ENCODE measurements at places on chromosomes 7 and 10.
A peak's percentile ranks its signal among the peaks of the same experiment; 100 is the strongest.

DNA sequence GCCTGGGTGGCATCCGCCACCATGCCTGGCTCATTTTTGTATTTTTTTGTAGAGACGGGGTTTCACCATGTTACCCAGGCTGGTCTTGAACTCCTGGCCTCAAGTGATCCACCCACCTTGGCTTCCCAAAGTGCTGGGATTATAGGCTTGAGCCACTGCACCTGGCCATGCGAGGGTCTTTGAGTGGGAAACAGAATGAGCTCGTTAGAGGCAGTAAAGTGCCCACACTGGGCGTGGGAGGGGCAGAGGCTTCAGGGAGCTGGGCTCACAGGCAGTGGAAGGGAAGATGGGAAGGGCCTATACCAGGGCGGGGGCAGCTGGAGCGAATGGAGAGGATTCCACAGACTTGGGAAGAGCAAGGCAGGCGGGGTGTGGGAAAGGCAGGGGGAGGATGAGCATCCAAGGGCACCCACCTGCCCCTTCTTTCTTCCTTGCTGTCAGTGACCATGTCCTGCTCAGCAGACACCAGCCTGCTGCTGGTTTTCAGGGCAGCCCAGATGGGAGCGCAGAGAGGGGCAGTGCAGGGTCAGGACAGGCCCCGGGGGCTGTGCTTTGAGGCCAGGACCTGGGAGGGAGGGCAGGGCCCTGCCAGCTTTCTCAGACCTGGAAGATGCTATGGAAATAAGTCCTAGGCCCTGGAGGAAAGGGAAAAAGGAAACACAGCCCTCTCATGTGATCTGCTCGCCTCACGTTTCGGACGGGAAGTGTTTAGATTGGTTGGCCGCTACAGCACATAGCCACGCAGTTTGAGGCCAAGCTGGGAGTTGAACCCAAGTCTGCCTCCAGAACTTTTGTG lies 4.2 kb downstream of the FZD9 start:
- DNase-seq = no peak

DNA sequence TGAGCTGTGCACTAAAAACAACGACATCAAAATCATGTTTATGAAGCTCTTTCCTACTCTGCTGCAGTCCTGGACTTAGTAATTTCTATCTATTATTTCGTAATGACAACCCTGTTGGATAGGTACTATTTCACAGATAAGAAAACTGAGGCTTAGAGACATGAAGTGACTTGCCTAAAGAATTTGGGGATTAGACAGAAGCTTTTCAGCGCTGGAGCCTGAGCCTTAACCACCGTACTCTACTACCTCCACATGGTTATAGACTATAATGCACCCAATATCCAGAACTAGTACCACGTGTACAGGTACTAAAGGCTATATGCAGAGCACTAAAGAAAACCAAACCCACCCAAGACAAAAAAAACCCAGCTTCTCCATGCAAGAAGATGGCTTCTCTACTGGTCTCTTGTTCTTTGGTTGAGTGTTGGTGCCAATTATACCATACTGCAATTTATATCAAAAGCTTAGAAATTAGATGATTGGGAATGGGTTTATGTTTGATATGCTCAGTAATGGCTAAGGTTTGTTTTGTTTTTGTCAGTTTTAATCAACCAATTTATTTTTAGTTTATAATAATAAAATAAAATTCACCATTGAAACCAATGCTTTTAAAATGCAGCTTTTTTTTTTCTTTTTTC lies 6.5 kb upstream of the SNX10 start:
- DNase-seq = no peak

GRCh38 chr10:80465839-80466590 lies 11.9 kb downstream of the TSPAN14 start:
- no peak for DNase-seq

DNA sequence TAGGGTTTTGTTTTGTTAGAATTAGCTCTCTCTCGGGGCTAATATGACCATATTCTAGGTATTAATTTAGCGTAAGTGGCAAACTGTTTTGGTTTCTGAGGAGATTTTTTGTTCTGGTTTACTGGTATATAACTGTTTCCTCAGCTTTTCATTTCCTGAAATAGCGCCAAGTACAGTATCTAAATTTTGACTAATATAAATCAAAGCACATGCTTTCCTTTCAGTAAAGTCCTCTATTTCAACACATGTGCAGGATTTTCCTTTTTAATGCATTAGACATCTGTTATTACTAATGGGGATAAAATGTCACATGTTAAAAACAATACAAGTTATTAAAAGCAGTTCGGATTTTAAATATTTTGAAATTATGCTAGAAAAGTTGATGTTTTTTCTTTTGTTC lies 11.3 kb downstream of the FERD3L start:
- DNase-seq = no peak

DNA sequence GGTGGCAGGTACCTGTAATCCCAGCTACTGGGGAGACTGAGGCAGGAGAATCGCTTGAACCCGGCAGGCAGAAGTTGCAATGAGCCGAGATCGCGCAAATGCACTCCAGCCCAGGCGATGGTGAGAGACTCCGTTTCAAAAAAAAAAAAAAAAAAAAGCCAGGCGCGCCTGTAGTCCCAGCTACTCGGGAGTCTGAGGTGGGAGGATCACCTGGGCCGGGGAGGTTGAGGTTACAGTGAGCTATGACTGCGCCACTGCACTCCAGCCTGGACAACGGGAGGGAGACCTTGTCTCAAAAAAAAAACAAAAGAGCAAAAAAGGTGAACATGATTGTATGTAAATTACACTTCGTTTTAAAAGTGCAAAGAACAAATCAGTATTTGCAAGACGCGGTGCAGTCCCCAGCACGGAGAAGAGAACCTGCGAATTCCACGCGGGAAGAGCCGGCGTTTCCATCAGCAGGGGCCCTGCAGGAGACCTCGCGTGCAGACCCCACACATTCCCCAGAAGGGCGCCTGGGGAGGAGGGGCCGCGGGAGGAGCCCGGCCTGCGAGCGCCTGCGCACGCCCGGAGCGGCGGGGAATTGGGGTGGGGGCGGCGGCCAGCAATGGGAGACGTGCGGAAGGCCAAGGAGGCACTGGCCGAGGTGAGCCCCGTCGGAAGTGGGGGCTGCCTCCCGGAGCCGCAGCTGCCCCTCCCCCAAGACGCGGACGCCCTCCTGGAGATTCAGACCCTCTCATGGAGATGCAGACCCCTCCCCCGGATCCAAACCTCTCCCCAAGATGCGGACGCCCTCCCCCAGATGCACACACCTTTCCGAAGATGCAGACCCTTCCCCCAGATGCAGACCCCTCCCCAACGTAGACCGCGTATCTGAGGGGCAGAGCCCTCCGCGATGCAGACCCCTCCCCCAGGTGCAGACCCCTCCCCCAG lies 16.7 kb upstream of the SUN1 start:
- DNase-seq = no peak

DNA sequence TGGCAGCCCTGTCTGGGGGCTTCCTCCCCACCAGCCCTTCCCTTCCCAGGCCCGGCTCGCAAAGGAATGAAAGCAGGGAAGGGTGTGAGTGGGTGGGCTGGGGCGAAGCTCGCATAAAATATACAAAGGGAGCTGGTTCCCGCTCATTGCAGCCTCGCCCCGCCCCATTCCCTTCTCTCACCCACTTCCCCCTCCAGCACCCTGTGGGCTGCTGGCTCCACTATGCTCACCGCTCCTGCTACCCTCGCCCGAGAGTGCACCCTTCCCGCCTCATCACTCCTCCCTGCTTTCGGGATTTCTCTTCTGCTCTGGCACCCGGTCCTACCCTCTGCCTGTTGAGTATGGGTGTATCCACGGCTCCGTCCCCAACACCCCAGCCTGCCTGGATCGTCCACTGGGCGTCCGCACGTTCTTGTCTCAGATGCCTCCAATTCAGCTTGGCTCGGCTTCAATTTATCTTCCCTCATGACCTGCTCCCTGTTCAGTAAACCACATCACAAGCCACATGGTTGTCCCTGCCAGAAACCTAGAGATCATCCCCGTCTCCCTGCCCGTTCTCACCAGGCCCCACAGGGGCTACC lies 14.4 kb upstream of the TTYH3 start:
- DNase-seq = no peak

- DNase-seq = no peak
These were observed 90.0 kb downstream of the CDK14 start for GRCh38 chr7:90686146-90686545.

DNA sequence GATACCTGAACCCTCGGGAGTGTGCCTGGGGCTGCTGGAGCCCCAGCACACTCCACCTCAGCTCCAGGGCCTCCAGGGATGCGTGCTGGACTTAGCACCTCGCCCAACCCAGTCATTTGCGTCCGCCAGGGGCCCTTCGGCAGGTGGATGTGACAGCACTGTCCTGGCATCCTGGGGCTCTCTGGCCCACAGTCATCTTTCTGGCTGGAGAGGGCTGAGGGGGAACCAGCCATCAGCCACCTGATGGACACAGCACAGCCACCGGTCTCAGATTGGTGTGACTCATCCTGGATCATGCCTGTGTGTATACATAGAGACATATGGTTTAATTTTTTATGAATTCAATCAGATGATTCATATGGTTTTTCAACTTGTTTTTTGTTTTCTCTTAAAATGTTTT lies 11.1 kb downstream of the ZNF775 start:
- DNase-seq = peak; percentile 27

DNA sequence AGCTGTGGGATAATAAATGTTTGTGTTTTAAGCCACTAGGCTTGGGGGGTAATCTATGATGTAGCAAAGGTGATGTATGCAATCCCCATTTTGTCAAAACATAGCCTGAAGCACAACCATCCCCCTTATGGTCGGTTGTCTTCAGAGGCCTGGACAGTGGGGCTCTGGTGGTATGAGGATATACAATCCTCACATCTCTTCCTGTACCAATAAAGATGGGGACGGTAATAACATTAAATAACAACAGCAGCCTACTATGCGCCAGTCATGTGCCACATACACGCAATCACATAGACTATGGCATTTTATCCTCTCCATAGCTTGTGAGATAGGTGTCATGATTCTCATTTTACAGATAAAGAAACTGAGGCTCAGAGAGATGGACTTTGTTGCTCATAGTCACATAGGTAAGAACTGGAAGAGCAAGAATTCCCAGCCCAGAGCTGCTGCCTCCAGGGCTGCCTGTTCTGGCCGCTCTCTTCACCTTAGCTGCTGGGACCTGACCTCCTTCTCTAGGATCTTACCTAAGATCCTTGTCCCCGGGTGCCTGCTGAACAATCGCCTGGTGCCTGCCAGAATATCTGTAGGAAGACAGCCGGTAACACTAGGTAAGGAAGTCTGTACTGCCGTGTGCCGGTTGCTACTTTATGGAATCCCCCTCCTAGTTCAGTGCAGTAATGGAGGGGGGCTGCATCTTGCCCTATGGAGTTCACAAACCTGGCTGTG lies 108.6 kb downstream of the ARHGAP22 start:
- DNase-seq = no peak

All from RCC 7860 (cell line).